T-helper 17 cell (primary cell): ENCODE measurements at places on chromosomes 1 and 21.

DNA sequence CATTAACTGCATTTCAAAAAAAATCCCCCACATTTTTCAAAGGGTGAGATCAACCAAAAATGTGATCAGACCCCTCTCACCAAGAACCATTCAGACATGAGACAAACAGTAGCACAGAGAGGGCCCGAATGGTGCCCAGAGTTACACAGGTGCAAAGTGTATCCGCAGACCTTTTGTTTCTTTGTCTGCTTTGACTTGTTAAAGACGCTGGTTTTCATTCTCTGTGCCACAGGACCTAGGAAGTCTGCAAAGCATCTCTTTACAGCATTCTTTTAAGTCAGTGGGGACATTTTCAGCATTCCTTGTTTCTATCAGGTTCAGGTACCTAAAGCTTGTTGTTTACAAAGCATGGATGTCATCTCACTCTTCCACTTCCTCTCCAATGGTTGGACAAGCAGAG is 87.2 kb upstream of the MAP1LC3C start:
- no peak for DNase-seq

- DNase-seq = no peak
Measured at GRCh38 chr1:169584483-169585144, 1.7 kb downstream of the F5 start.

DNA sequence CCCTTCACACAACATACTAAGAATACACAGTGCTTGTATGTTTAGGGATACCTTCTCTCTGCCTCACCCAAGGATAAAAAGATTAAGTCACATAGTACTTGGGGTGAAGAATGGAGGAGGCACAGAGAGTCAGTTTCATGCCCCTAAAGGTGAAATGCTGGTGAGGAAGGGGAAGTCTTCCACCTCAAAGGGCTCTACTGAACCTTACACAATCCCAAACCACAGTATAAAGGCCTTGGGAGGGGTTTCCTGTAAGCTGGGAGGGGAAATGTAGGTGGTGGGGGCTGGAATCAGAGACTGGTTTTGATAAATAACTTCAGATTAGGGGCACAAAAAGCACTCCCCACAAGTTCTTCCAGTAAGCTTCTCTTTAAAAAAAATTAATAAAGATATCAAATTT is 3.5 kb downstream of the MINDY1 start:
- DNase-seq = no peak

GRCh38 chr1:28950449-28950848 is 36.1 kb downstream of the EPB41 start:
- DNase-seq = no peak

GRCh38 chr1:8764293-8764937 is 53.0 kb downstream of the RERE start:
- no peak for DNase-seq
